Activated CD4-positive, alpha-beta memory T cell treated with anti-CD3 and anti-CD28 coated beads for 36 hours (primary cell): ENCODE measurements at places on chromosomes 6 and 20. TPM values are rescaled to one million over a fixed set of nuclear protein-coding genes. Genes with fewer than 3 reads are reported as not detected.

The REM1 gene
- total RNA-seq = not detected

The SNRPB gene
- 452 TPM for total RNA-seq

The KIFC1 gene
- total RNA-seq = 103 TPM

DNA sequence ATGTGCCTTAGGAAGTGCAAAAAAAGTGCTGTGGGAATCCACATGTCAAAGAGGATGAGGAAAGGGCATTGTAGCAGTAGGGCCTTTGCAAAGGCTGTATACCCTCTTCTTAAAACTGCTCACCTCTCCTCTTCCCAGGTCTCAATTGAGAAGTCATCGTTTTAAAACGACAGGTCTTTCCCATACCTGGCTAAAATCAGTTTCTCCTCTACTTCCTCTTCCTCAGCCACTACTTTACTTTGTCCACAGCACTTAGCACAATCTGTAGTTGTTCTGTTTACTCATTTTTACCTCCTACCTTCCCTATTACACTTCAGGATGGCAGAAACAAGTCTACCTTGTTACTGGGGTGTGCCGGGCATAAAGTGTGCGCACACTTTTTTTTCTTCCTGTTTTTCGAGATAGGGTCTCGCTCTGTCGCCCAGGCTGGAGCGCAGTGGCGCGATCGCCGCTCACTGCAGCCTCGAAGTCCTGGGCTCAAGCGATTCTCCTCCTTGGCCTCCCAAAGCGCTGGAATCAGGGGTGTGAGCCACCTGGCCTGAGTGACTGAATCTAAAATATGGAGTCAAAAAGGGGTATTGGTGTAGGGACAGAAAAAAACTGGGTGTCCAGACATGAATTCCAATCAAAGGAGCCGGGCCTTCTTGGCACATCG lies 9.8 kb upstream of the ELOVL5 start:
- peak overlapping the region; percentile 92 for H3K4me3 ChIP-seq
- no peak for DNase-seq
- H3K27me3 ChIP-seq = no peaks in the 10 kb centered on the region

DNA sequence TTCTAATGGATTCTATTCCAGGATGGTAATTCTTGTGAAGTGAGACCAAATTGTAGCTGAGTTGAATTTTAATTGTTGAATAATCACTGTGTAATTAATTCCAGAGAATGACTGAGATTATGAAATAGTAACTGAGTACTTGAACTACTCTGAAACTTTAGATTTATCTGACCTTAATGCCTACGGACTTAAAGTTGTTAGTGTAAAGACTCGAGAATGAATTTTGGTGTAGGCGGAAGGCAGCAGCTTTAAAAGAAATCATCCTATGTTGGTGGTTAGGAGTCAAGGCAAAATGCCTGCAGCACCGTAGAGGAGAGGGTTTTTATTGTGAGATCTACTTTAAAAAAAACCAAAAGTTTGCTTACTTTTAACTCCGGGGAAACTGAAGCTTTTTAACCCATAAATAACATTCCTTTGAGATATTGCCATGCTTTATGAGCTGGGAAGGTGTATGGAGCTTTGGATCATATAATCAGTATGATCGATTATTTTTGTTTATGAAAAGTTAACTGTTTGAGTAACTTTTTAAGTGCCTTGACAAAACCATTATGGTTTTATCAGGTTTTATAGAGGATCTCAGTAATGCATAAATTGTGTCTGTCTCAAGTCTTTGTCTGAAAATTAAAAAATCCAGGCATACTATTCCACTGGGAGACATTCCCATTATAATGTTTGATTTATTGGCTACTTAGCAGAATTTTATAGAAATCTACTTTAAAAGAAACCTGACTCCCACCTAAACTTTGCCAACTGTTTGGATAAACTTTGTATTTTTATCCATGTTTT lies 46.1 kb downstream of the MYO6 start:
- no peaks in the 10 kb centered on the region for H3K4me1 ChIP-seq
- H3K4me3 ChIP-seq = no peak overlapping the region
- no peaks in the 10 kb centered on the region for H3K27me3 ChIP-seq
- no peaks in the 10 kb centered on the region for H3K36me3 ChIP-seq
- no peak for DNase-seq

The TTLL9 gene
- not detected for total RNA-seq

The IL17F gene
- total RNA-seq = 119 TPM

- peaks cover 24% of the 10 kb centered on the region for H3K4me1 ChIP-seq
- H3K36me3 ChIP-seq = peaks cover 4% of the 10 kb centered on the region
Observed at GRCh38 chr6:45378334-45378926, 696 bp upstream of the SUPT3H start.

The NKX2-2 gene
- total RNA-seq = not detected

The SIGLEC1 gene
- not detected for total RNA-seq

The PTCRA gene
- total RNA-seq = not detected

DNA sequence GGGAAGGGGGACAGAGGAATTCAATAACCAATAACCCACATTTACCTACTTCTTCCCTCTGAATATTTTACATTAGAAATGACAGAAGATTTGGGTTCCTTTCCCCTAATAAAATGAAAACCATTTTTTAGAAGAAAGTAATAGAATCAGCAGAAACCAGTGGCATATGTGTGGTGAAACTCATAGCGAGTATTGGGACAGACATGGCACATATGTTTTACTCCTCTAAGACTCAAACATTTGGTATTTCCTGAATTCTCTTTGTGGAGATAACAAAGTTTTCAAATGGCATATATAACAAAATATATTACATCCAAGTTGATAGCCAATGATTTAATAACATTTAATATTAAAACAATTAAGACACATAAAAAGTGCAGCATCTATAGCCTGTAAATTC lies 12.9 kb upstream of the BEND3 start:
- no peak overlapping the region for H3K27ac ChIP-seq
- no peaks in the 10 kb centered on the region for H3K27me3 ChIP-seq
- H3K4me1 ChIP-seq = no peaks in the 10 kb centered on the region
- H3K4me3 ChIP-seq = no peak overlapping the region
- no peaks in the 10 kb centered on the region for H3K36me3 ChIP-seq

GRCh38 chr20:36447101-36447500 lies 94.2 kb upstream of the MYL9 start:
- H3K36me3 ChIP-seq = no peaks in the 10 kb centered on the region
- no peak overlapping the region for H3K27ac ChIP-seq
- no peak for DNase-seq
- H3K4me3 ChIP-seq = no peak overlapping the region

The UNC5CL gene
- total RNA-seq = 2.5 TPM

- no peak overlapping the region for H3K27ac ChIP-seq
- H3K4me3 ChIP-seq = no peak overlapping the region
- peaks cover 11% of the 10 kb centered on the region for H3K27me3 ChIP-seq
- peaks cover 20% of the 10 kb centered on the region for H3K36me3 ChIP-seq
- no peak for DNase-seq
Observed at GRCh38 chr20:35232575-35232974, 6.1 kb downstream of the MMP24 start.

The GABRR1 gene
- not detected for total RNA-seq

DNA sequence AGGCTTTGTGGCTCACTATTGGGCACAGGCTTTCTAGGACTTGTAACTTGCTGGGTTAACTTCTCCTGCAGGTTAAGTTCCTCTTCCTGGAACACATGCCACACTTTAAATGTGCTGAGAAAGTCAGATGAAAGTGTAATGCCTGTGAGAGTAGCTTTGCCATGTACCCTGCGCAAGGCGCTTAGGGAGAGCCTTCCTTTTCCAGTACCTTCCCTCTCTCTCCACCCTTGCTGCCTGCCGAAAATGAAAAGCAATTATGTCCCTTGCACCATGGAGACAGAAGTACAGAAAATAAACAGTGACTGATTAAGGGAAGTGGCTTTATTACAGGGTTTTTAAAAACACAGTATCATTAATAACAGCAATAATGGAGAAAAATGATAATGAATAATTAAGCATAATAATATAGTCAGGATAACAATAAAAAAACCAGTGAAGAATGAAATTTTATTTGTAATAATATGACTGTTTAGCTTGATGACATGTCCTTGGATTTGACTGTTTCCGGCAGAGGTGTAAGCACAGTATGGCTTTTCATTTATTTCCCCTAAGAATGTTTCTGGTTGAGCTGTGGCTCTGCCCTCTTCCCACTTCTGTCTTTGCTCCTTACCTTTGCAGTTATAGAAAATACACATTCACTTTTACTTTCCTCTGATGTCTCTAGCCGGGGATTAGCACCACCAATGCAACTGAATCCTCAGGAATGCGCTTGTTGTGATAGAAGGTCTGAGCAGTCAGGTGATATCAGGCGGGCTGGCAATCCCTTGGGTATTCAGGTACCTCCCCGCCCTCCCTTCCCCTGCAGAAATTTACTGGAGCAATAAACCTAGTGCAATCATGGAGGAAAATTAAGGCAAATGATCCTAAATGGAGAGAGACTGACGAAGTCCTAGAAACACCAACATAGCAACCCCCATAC lies 472.3 kb upstream of the CITED2 start:
- no peak for DNase-seq
- no peaks in the 10 kb centered on the region for H3K4me1 ChIP-seq
- no peak overlapping the region for H3K4me3 ChIP-seq
- H3K36me3 ChIP-seq = no peaks in the 10 kb centered on the region

The BANF2 gene
- total RNA-seq = not detected

GRCh38 chr6:162733489-162733888 lies 5.7 kb downstream of the PACRG start:
- peak; percentile 16 for DNase-seq
- no peak overlapping the region for H3K27ac ChIP-seq
- H3K36me3 ChIP-seq = no peaks in the 10 kb centered on the region
- no peaks in the 10 kb centered on the region for H3K27me3 ChIP-seq
- H3K4me1 ChIP-seq = peaks cover 5% of the 10 kb centered on the region

- H3K36me3 ChIP-seq = no peaks in the 10 kb centered on the region
- no peak for DNase-seq
- no peak overlapping the region for H3K27ac ChIP-seq
- no peaks in the 10 kb centered on the region for H3K4me1 ChIP-seq
Observed at GRCh38 chr20:44137266-44137801, 49.7 kb downstream of the JPH2 start.

- no peaks in the 10 kb centered on the region for H3K27me3 ChIP-seq
- peaks cover 70% of the 10 kb centered on the region for H3K36me3 ChIP-seq
- H3K4me3 ChIP-seq = no peak overlapping the region
- peak; percentile 73 for DNase-seq
Observed at GRCh38 chr20:50567860-50568548, 57.8 kb downstream of the PTPN1 start.

GRCh38 chr6:125182237-125183008 lies 28.9 kb downstream of the TPD52L1 start:
- no peak overlapping the region for H3K27ac ChIP-seq
- H3K36me3 ChIP-seq = no peaks in the 10 kb centered on the region
- no peak overlapping the region for H3K4me3 ChIP-seq
- H3K27me3 ChIP-seq = peaks cover 4% of the 10 kb centered on the region
- DNase-seq = no peak

DNA sequence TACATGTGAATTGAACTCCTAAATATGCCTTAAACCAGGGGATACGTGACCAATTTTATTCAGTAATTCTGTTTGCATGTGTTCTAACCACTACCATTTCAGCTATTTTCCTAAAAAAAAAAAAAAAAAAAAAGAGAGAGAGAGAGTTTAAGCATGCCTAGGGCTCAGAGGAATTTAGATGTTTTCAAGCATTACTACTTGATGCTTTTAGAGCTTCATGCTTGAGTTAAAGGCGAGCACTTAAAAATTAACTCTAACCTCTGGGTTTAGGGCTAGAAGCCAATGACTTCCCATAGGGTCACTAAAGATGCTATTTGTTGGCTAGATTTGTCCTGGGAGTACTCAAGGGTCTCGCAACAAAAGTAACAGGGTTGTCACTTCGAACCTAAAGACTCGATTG lies 217.7 kb downstream of the ATXN1 start:
- no peaks in the 10 kb centered on the region for H3K27me3 ChIP-seq
- H3K4me1 ChIP-seq = peaks cover 47% of the 10 kb centered on the region
- H3K36me3 ChIP-seq = peaks cover 15% of the 10 kb centered on the region

The CTCFL gene
- not detected for total RNA-seq

The ENPP5 gene
- 0.12 TPM for total RNA-seq

- H3K36me3 ChIP-seq = peaks cover 27% of the 10 kb centered on the region
- DNase-seq = no peak
- H3K4me1 ChIP-seq = peaks cover 41% of the 10 kb centered on the region
- no peak overlapping the region for H3K27ac ChIP-seq
- no peak overlapping the region for H3K4me3 ChIP-seq
Observed at GRCh38 chr20:58433759-58434158, 44.7 kb downstream of the VAPB start.

- H3K36me3 ChIP-seq = no peaks in the 10 kb centered on the region
- peaks cover 3% of the 10 kb centered on the region for H3K4me1 ChIP-seq
- H3K27ac ChIP-seq = no peak overlapping the region
Observed at GRCh38 chr20:4061987-4062386, 46.6 kb upstream of the RNF24 start.

The BPIFA2 gene
- total RNA-seq = not detected

The DYNLT2 gene
- total RNA-seq = 2.0 TPM

- no peak overlapping the region for H3K4me3 ChIP-seq
- no peaks in the 10 kb centered on the region for H3K36me3 ChIP-seq
- no peak for DNase-seq
- no peaks in the 10 kb centered on the region for H3K4me1 ChIP-seq
Observed at GRCh38 chr6:43972913-43973300, 154.3 kb downstream of the MRPL14 start.

The PLA2G7 gene
- not detected for total RNA-seq

- DNase-seq = peak; percentile 32
- H3K4me1 ChIP-seq = peaks cover 55% of the 10 kb centered on the region
- H3K4me3 ChIP-seq = no peak overlapping the region
- no peaks in the 10 kb centered on the region for H3K27me3 ChIP-seq
- peak overlapping the region; percentile 43 for H3K27ac ChIP-seq
- H3K36me3 ChIP-seq = peaks cover 2% of the 10 kb centered on the region
Observed at GRCh38 chr6:14455427-14455826, 337.9 kb downstream of the CD83 start.

The PHF3 gene
- total RNA-seq = 43.0 TPM

GRCh38 chr6:151437401-151437800 lies 14.5 kb downstream of the RMND1 start:
- no peak overlapping the region for H3K4me3 ChIP-seq
- no peaks in the 10 kb centered on the region for H3K27me3 ChIP-seq
- peaks cover 34% of the 10 kb centered on the region for H3K4me1 ChIP-seq
- H3K36me3 ChIP-seq = peaks cover 5% of the 10 kb centered on the region
- no peak overlapping the region for H3K27ac ChIP-seq

GRCh38 chr6:14638906-14639761 lies 521.6 kb downstream of the CD83 start:
- H3K27ac ChIP-seq = no peak overlapping the region
- H3K4me1 ChIP-seq = peaks cover 57% of the 10 kb centered on the region
- H3K36me3 ChIP-seq = no peaks in the 10 kb centered on the region
- H3K4me3 ChIP-seq = no peak overlapping the region

DNA sequence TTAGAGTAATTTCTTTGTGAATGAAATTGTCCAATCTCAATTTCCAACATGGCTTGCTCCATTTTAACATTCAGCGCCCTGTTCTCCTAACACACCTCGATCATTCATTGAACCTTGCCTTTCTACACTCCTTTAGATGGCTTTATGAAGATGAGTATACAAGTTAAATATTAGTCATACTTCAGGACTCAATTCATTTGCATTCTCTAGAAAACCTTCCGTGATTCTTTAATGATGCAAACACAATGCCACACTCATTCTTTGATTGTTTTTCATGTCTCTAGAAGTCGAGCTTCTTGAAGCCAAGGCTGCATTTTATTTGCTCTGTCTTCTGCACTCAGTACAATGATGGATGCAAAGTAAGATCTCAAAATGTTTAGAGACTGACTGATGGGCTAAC lies 641.2 kb downstream of the DOK5 start:
- H3K27ac ChIP-seq = no peak overlapping the region
- no peaks in the 10 kb centered on the region for H3K4me1 ChIP-seq
- no peak overlapping the region for H3K4me3 ChIP-seq
- DNase-seq = no peak

The SIRPA gene
- total RNA-seq = not detected

The NHLRC1 gene
- total RNA-seq = 0.19 TPM

- H3K4me3 ChIP-seq = no peak overlapping the region
- H3K27ac ChIP-seq = no peak overlapping the region
- no peaks in the 10 kb centered on the region for H3K4me1 ChIP-seq
- no peak for DNase-seq
Observed at GRCh38 chr6:169158174-169158573, 95.5 kb downstream of the THBS2 start.
